ENCODE measurements at places on chromosomes 1 and 21.

DNA sequence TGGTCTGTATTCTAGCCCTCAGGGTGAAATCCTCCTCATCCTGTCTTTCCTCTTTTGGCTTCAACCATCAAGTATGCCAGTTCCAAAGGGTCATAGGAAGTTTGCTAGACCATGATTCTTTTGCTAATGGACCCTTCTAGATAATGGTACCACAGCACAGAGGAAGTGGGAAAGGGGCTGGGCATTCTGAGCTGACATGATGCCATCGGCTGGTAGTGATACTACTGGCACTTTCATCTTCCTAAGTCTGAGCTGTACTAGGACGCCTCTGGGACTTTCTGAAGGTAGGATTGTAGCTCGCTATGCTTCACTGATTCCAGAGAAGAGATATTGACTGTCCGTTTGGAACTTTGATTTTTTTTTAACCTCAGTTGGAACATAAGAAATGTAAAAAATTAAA, 11.4 kb downstream of the FASLG start:
- DNase-seq, result no peak

- no peak for DNase-seq
Measured at GRCh38 chr1:60069691-60070090, 3.9 kb downstream of the C1orf87 start.

DNA sequence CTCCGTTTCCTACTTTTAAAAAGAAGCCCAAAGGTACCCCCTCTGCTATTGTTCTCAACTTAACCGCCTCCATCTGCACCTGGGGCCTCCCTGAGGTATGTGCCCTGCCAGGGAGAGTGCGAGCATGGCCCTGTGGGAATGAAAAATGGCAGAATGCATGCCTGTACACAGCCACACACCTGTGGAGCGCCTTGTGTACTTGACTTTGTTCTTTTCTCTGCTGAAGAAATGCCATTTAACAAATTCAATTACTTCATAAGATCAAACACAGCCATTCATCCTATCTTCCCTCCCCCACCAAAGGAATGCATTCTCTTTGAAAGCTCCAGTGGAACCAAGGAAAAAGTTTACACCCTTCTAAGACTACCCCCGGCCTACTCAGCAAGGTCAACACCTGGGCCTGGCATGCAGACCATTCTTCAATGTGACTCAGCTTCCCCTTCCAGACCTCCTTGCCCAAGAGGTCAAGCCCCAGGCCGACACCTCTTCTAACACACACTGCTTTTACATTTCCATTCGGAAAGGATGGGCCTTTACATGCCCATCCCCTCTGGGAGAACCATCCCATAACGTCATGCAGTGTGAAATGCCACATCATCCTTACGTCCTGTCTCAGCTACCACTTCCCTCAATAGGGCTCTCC, 123.7 kb downstream of the SMYD2 start:
- DNase-seq, result no peak

DNA sequence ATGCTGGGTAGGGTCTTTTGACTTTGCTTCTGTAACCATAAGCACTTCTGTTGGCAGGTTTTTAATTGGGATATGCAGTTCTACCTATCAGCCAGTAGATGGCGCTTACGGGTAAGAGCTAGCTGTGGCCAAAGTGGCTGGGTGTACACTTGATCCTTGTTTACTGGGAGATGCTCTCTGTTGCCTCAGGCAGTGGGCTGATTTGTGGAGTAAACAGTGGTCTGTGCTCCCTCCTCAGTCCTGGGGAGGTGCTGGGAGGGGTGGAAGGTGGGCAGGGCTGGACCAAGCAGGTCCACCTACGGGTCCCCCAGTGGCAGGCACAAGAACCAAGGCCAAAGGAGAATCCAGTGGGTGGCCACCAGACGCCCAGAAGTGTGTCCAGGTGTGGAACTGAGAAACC, 43.4 kb downstream of the RALGPS2 start:
- peak; percentile 37 for DNase-seq

DNA sequence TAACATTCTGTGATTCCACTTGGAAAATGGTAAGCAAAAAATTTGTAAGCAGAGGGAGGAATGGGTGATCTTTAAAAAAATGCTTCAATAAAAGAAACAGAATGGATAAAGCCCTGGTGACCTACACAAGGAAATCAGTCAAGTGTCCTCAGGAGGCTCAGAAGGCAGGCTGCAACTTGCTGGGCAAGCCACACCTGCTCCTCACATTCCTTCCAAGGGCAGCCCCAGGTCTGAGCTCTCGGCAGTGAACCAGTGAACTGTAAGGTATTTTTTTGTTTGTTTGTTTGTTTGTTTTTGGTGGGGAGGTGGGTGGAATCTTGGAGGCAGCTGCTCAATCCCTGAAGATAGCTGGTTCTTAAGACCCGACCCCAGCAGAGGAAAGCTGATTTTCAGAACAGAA, 4.4 kb downstream of the TACSTD2 start:
- DNase-seq, result no peak

DNA sequence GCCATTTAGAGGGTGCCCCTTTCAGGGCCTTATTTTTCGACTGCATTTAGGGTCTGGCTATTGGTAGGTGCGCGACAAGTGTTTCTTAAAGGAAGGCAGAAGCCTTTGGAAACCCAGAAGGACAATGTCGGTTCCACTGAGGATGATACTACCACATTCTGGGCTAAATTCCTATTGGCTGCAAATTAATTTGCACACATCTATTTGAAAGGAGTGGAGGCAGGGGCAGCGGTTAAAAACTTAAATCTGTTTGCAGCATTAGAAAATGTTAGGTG, 1.1 kb downstream of the PATJ start:
- DNase-seq, result no peak

GRCh38 chr1:20731057-20731991, 1.2 kb downstream of the SH2D5 start:
- no peak for DNase-seq

- no peak for DNase-seq
Measured at GRCh38 chr1:53026254-53026653, 35.8 kb upstream of the PODN start.

DNA sequence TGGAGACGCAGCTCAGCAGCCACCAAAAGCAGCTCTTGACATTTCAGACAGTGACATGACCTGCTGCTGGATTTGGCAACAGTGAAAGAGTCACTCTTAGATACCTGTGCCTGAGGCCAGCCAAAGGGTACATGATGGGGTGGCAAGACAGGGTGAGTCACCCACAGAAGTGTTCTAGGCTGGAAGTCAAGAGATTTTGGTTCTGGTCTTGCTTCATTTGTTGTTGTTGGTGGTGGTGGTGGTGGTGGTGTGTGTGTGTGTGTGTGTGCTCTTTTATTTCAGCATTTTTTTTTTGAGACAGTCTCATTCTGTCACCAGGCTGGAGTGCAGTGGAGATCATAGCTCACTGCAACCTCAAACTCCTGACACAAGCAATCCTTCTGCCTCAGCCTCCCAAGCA, 25.8 kb downstream of the SHISAL2A start:
- DNase-seq, result no peak

GRCh38 chr21:35229290-35229689, 180.2 kb upstream of the RUNX1 start:
- DNase-seq, result no peak
